Melanocyte of skin (primary cell): ENCODE measurements at places on chromosomes 2 and 18. TPM values are rescaled to one million over a fixed set of nuclear protein-coding genes. Genes with fewer than 3 reads are reported as not detected.

GRB14 gene
- under 0.01 and 1.1 TPM in 2 replicates for total RNA-seq

LAMA3 gene
- total RNA-seq: 0.34 and 0.36 TPM in 2 replicates

GKN1 gene
- total RNA-seq: not detected in 2 replicates

TEX44 gene
- not detected in 2 replicates for total RNA-seq

SATB2 gene
- total RNA-seq: 1.3 and 1.5 TPM in 2 replicates

ACADL gene
- not detected in 2 replicates for total RNA-seq

SIX3 gene
- total RNA-seq: not detected in 2 replicates

HOXD12 gene
- not detected in 2 replicates for total RNA-seq

SOCS6 gene
- 56.3 and 66.3 TPM in 2 replicates for total RNA-seq

CCDC138 gene
- 8.7 and 15.6 TPM in 2 replicates for total RNA-seq

NOSTRIN gene
- total RNA-seq: not detected in 2 replicates

SULT1C4 gene
- total RNA-seq: 0.15 and 0.33 TPM in 2 replicates

ABCG8 gene
- 0.15 TPM in 1 of 2 replicates, not detected in the other for total RNA-seq

ACMSD gene
- total RNA-seq: not detected in 2 replicates

G6PC2 gene
- total RNA-seq: not detected in 2 replicates

ACTG2 gene
- under 0.01 and 1.8 TPM in 2 replicates for total RNA-seq

GALM gene
- 26.8 and 35.6 TPM in 2 replicates for total RNA-seq

FAM110C gene
- not detected in 2 replicates for total RNA-seq
